ENCODE measurements at places on chromosomes 7 and 10.

GRCh38 chr7:44824894-44825526 is 22.9 kb downstream of the H2AZ2 start:
- no peak for DNase-seq

DNA sequence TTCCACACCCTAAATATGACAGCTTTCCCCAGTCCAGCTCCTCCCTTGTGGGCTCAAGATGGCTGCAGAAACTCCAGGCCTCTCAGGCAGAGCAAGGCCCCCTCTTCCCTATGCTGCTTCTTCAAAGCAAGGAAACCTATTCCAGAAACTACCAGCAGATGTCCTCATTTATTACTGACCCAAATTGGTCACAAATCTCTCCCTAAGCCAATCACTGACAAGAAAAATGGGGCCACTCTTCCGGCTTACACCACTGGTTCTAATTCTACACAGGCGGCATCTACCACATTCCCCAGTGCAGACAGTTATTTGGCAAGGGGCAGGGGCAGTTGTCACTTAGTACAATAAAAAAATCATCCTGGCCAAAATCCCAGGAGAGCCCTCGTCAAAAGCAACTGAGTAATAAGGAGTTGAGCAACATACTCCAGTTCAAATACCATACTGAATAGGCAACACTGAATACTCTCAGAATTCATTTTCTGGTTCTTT is 150.4 kb downstream of the SFMBT2 start:
- DNase-seq = no peak

- DNase-seq = no peak
Observed at GRCh38 chr10:48552946-48553564, 51.8 kb downstream of the ARHGAP22 start.

GRCh38 chr10:93054486-93054885 is 6.1 kb upstream of the CYP26C1 start:
- DNase-seq = no peak
